ENCODE measurements at places on chromosomes 2 and 18. TPM values are rescaled to one million over a fixed set of nuclear protein-coding genes. Genes with fewer than 3 reads are reported as not detected.

- no peak for DNase-seq
These were observed 80.2 kb upstream of the BCL11A start for GRCh38 chr2:60633615-60634014.

DNA sequence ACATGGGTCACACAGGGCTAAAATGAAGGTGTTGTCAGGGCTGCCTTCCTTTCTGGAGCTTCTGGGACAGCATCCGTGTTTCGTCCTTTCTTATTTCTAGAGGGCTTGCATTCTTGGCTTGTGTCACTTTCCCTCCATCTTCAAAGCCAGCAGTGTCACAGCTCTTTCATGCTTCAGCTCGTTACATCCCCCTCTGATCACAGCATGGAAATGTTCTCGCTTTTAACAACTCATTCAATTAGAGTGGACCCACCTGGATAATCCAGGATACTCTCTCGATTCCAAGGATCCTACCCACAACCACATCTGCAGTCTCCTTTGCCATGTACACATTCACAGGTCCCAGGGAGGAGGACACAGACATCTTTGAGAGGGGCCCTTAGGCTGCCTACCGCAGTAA, 316.2 kb upstream of the FIGN start:
- DNase-seq, result no peak

DNA sequence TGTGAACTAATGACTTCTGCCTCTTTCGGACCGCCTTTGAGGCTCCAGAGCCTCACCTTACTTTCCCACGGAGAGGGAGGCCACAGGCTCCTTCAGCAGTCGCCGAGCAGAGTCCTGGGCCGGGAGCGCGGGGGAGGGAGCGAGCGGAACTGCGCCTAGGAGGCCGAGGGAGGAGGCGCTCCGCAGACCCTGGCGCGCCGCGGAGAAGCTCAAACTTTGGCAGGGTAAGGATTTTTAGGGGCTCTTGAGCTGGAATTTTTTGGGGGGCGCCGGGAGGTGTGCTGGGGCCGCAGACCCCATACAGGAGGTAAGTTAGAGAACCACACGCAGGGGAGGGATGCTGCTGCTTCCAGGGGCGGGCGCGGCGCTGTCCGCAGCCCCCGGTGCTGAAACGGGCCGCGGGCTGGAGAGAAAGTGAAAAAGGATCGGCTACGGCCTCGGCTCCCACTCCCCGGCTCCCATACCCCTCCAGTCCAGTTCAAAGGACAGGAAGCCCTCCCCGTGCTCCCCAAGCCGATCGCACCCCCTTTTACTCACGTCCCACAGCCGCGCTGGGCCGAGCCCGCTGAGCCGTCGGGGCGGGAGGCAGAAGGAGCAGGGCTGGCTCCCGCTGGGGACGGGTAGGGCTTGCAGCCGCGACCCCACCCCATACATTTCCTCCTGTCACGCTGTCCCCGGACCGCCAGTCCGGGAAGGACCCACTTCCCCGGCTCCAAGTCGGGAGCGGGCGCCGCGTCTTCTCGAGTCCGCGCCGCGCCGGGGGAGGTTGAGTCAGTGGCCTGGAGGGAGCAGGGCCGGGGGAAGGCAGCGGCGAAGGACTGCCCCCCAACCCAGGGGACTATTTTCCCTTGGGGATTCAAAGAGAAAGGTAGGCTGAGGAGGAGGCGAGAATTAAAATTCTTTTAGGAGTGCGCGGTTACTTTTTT, at the start of gene CNGA3:
TSS of gene CNGA3 (plus strand) at position 146 of the 926 bp plus-strand sequence. CDS start 23,520 bp downstream, outside the sequence.
- DNase-seq, result no peak

DNA sequence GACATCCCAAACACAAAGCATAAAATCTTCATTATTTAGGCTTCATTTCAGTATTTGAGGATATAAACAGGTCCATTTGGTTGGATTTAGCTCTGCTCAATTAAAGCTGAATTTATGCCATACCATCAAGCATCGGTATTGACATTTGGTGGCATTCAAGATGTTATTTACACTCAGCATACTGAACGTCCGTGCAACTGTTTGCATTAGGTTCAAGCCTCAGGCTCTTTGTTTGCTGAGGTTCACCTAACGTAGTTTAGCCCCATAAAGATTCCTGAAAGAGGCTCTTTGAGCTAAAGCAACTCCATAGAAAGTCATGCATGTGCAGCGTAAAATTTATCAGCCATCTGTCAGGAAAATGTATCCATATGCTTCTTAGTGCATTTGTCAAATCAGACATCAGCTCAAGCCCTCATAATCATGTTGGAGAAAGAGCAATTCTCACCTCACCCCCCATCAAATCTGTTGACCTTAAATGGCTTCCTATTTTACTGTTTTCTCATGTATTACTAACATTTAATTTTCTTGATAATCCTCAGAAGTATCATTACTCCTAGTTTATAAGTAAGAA, 366.9 kb downstream of the EPHA4 start:
- DNase-seq, result no peak

DNA sequence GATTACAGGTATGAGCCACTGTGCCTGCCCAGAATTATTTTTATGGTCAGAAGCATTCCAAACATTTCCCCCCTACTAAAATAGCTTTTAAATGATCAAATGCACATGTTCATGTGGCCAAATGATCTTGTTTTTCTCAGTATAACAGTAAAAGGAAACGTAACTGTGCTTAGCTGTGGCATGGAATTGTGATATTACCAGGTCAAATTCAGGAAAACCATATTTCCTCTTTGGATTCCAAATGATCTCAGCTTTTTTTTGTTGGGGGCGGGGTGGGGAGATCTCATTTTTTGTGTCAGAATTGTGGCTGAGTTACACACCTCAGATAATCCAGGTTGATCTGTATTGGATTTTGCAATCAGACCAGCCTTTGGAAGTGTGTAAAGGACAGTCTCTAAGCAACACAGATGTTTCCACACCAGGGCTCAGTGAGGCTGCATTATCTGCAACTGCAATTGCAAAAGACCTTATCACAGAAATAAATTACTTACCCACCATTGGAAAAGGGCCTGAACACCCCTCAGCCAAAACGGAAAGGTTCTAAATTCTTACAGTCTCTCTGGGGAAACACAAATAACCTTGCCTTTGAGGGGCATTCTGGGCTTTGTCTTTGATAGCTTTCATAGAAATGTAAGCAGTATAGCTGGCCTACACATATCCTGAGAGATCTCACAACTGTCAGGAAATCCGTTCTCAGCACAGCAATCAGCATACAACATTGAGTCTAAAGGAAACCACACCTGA, 8.4 kb downstream of the CASP10 start:
- no peak for DNase-seq

DNA sequence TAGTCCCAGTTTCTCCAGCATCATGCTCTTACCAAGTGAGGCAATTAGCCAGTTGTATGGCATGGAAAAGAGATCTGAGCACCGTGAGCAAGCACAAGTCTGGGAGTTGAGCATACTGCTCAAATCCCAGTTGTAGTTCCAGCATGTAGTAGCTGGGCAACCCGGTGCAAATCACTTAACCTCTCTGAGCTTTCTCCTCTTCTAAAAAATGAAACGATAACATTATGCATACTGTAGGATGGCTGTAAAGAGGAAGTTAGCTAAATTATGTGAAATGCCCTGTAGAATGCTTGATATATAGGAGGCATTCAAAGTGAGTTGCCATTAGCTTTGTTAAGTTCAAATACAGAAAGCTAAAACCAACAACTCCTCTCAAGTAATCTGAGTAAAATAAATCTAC, 164.0 kb upstream of the ZEB2 start:
- DNase-seq, result no peak

MRO gene
- 0.84 TPM for total RNA-seq

GRCh38 chr2:106195456-106195855, 1.4 kb upstream of the UXS1 start:
- DNase-seq, result no peak

QPCT gene
- not detected for total RNA-seq

DNA sequence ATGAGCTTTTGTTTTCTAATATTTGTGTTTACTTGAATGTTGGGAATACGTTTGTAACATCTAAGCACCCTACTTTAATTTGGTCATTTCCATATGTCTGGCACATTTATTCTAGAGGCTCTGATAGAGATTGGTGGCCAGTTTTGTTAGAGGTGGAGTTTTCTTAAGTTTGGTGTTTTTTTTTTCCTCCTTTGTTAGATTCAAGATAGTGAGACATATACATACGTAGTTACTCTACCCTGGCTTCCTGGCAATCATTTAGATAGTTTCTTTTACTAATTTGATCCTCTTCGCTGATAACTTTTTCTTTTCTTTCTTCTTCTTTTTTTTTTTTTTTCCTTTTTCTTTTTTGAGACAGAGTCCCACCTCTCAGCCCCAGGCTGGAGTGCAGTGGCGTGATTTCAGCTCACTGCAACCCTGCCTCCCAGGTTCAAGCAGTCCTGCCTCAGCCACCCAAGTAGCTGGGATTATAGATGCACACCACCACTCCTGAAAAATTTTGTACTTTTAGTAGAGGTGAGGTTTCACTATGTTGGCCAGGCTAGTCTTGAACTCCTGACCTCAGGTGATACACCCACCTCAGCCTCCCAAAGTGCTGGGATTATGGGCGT, 26.6 kb downstream of the SMCHD1 start:
- DNase-seq, result no peak

DNA sequence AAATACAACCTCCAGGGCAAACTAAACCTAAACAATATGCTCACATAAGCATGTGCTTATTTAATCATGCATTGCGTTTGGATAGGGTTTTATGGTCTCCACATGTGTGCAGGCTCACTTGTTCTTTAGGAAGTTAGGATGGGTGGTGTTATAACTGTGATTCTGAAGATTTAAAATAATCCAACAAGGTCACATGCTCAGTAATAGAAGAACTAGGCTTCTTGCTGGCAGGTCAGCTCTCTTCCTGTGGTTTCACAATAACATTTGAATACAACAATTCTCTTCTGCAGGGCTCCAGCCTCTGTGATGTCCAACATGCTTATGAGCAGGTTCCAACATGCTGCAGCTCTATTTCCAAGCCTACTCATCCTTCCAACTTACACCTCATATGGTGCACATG, 84.0 kb downstream of the MYL12B start:
- DNase-seq, result no peak

DNA sequence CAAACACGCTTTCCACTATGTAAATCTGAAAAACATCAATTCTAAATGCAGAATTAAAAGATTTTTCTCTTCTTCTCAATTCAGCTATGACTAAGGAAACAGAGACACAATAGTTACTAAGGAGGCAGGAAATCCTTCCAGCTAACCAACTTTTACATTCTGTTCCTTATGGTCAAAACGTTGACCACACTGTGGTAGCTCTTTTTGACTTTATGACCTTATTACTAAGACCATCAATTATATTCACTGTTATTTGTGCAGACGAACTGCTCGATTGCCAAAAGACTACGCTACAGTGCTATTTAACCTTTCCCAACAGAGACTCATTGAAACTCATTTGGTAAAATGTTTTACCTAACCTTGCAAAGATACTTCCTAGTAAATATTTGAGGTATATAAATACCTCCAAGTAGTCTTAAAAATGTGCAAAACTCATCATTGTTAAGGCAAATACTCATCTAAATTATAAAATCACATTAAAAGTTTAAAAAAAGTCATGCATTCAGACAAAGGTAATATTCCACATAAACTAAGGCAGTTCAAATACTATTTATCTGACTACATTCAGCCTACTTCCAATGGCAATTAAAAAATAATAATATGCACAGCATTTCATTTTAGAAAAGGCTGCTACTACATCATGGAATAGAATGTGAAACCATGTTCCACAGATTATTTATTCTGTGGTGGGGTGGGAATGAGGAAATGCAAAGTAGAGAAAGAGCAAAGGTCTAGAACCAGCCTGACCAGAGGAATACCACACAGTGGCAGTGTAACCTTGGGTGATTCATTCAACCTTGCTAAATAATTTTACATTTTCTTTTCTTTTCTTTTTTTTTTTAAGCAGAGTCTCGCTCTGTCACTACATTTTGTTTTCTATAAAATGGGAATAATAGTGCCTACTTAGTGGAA, 139.9 kb downstream of the THADA start:
- no peak for DNase-seq

SFTPB gene
- 13.3 TPM for total RNA-seq

ANKRD53 gene
- not detected for total RNA-seq

- no peak for DNase-seq
These were observed 1.9 kb downstream of the SPAG16 start for GRCh38 chr2:213286161-213286560.

CNDP1 gene
- total RNA-seq, result not detected

DNA sequence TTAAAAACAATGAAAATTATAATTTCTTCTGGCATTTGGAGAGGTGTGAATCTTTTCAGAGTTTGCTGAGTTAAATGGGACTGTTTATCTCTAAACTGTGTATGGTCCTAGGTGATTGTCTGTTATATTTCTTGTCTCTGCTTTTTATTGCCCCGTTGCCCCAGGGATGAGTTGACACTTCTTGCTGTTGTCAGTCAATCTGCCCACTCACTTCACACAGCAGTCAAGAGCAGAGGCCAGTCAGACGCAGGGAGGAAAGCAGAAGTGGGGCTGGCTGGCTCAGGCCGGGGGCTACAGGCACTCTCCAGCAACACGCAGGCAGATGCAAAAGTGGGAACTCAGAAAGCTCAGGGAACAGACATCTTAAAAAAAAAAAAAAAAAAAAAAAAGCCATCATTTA, 365.2 kb downstream of the CLIP4 start:
- no peak for DNase-seq

CYRIA gene
- 0.44 TPM for total RNA-seq

- DNase-seq, result no peak
These were observed 97.0 kb downstream of the NEB start for GRCh38 chr2:151637271-151637781.

DNA sequence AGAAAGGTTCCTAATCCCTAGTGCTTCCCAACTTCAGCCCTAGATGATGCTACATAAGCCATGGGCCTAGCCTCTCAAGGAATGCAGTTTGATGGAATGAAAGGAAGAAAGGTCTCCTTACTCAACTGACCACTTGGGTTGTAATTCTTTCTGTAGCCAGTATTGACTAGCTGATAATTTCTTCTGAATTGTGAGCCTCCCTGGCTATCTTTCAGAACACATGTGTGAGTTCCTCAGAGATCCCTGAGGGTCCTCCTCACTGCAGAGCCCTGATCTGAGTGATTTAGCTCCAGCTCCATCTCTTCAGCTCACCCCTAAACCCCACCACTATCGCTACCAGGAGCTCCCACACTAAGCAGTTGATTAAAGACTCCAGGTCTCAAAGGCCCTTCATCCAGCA, 31.5 kb downstream of the CFAP210 start:
- no peak for DNase-seq

FZD7 gene
- total RNA-seq, result 14.6 TPM

DNA sequence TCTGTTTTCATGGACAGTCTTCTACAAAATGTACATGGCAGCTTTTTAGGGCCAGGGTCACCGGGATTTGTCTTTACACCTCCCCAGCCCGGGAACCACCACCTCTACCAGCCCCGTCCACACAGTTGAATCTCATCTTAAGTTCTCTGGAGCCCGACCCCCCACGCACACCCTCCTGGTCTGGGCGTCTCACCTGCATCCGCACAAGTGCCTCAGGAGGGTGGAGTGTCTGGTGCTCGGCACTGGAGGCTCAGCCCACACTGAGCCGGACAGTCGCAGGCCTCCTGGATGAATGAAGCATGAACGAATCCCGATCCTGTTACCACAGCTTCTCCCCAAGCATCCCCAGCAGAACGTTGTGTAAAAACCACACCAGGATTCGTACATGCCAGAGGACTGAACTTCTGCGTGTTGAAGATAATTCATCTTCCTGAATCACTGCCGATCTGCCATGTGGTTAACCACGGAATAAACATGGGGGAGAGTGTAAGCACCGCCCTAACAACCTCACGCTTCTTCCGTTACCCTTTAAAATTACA, 162.0 kb downstream of the RTP5 start:
- DNase-seq, result no peak

GRCh38 chr18:67545681-67546080, 29.2 kb upstream of the DSEL start:
- no peak for DNase-seq

Data from HCT116 (cell line).